ENCODE measurements at places on chromosomes 6 and 20.

GRCh38 chr6:100116411-100117194 is 122.6 kb upstream of the MCHR2 start:
- DNase-seq, result peak; percentile 52

DNA sequence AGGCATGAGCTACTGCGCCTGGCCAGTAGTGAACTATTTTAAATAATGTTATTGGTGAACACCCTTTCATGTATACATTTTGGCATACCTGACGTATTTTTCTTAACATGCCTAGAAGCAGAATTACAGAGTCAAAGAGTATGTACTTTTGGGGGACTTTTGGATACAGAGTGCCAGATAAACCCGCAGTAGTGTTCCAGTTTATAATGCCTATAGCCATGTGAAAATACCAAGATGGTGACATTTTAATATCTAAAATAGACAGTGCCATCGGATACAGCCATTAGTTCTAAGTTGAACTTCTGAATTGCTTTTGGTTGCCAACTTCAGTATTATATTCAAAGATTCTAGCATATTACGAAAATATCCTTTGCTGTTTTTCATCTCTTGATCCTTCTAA is 20.3 kb downstream of the TM9SF4 start:
- DNase-seq, result no peak

- DNase-seq, result no peak
Observed at GRCh38 chr6:34855463-34855862, 32.4 kb downstream of the TAF11 start.

GRCh38 chr6:112298021-112298745 is 43.8 kb upstream of the LAMA4 start:
- DNase-seq, result no peak

DNA sequence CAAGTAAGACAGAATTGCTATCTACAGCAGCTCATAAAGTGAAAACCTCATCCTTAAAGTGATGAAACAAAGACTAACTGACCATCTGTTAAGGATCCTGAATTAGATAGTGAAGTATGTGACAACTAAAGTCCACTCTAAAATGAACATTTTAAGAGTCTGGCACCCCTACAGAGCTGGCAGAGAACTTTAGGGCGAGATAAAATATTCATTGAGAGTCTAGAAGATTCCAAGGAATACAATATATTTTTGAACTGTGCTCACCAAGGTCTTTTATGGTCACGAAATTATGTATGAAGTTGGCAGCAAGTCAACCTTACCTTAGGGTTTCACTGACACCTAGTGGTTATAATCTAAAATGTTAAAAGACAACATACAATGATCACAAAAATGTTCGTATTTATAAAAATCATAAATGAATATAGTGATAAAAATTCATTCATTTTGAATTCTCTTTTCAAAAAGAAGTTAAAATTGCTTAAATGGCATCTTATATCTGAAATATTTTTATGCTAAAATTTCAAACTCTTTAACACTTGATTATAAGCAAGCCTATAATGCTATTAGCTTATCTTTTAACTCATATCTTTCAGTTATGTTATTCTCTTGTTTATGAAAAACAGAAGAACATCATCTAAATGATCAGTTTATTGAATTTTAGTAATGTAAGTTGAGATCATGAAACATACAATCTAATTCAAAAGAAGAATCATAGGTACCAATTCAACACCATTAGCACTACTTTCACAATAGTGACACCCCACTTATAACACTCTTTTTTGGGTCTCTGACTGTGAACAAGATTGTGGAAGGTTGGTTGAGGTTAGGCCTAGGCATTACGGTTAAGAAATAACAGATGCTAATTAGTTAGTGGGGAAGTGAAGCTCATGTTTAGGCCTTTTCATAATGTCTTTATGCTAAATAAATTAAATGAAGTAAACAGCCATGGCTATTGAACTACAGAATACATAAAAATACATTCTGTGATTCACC is 27.5 kb downstream of the RSPH3 start:
- no peak for DNase-seq

DNA sequence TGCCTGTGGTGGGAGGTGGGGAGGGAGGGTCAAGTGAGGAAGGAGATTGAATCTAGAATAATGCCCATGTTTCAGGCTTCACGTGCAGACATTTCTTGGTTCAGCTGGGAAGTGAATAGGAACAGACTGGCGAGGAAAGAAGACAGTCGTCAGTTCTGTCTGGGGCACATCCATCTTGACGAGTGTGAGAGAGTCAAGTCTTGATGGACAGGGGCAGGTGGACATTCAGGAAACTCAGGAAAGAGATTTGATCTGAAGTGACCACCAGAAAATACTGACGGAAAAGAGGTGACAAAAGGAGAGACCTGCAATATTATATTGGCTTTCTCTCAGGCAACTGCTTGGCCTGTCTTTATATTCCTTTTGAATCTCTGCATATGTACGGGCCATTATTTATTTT is 68.6 kb downstream of the ESR1 start:
- DNase-seq, result no peak

DNA sequence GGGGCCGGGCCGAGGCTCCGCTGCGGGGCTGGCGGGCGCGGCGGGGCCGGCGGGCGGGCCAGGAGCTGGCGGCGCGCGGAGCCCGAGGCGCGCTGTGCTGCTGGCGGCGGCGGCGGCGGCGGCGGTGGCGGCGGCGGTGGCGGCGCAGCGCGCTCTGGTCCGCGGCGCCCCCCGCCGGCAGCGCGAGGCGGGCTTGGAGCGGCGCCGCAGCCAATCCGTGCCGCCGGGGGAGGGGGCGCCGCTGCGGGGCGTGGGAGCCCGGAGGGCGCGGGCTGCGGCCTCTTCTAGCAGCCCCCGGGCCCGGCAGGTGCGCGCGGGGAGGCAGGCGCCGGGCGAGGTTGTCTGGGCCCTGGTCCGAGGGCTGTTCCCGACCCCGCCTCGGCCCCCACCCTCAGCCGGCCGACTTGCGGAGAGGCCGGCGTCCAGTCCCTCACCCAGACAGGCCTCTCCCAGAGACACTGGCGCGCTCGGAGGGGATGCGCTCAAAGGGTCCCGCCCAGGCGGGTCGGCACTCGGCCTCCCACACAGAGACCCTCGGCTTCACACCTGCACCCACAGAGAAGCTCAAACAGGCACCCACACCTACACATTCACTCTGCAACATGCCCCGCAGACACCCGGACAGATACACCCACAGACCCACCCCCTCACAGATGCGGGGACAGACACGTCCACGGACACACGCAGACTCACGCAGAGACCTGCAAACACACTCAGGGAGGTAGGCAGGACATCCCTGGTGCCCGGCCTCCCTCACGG is at the start of gene RIMS4:
Gene RIMS4 (minus strand): TSS at position 156 of the 759 bp plus-strand sequence. CDS start 275 bp downstream, outside the sequence.
- DNase-seq, result peak; percentile 52

DNA sequence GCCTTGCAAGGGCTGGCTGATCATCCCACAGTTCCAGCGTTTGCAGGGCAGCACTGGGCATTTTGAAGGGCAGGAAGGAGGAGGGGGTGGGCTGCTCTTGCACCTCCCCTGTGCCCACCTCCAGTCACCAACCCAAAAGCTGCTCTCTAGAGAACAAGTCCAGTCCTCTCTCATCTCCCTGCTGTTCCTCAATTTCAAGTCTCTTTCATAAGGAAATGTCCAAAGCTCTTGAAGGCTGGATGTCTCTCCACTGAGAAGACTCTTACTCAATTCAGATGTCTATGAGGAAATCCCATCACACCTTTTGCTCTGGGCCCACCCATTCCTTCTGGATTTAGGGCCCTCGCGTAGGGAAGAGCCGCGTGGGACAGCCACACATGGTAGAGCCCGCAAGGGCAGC is 31.7 kb downstream of the WRNIP1 start:
- DNase-seq, result no peak

DNA sequence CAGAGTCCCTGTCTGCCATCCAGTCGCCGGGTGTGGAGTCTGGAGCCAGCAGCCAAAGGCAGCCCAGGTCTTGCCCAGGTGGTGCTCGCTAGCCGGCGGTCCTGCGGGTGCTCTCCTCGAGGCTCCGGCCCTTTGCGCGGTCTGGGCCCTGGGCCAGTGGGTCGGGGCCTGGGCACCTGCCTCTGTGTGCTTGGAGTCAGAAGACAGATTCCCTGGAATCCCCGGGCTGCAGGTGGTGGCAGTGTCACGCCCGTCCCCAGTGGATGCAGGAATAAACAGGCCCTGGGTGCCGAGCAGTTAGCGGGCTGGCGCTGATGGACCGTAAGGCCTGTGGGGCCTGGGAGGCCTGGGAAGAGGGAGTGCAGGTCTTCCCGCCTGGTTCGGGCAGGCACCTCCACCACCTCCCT is 5.3 kb downstream of the SS18L1 start:
- DNase-seq, result no peak

DNA sequence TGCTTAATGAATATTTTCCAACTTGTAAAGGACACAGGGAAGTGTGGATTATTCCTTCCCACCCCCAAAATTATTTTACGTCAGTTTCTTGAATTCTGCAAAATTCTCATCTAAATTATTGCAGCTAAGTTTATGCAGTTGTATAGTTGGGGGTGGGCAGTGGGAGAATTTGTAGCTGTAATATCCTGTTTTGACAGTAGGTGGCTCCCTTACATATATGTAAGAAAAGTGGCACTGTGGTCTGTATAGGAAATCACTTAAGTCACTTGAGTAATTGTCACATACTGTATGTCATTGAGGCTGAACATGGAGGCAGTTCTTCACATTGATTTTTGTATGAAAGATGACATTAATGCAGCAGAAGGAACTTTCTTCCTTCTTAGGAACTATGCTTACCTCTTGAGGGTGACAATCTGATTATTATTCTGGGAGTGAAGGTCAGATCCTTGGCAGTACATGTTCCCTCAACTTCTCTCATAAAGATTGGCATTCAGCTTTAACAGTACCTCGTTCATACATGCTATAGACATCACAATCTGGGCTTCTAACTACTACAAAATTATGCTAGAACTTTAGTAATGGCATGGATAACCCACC is 14.6 kb upstream of the CFAP206 start:
- peak; percentile 14 for DNase-seq

- no peak for DNase-seq
Observed at GRCh38 chr20:22796469-22797077, 212.2 kb upstream of the FOXA2 start.

DNA sequence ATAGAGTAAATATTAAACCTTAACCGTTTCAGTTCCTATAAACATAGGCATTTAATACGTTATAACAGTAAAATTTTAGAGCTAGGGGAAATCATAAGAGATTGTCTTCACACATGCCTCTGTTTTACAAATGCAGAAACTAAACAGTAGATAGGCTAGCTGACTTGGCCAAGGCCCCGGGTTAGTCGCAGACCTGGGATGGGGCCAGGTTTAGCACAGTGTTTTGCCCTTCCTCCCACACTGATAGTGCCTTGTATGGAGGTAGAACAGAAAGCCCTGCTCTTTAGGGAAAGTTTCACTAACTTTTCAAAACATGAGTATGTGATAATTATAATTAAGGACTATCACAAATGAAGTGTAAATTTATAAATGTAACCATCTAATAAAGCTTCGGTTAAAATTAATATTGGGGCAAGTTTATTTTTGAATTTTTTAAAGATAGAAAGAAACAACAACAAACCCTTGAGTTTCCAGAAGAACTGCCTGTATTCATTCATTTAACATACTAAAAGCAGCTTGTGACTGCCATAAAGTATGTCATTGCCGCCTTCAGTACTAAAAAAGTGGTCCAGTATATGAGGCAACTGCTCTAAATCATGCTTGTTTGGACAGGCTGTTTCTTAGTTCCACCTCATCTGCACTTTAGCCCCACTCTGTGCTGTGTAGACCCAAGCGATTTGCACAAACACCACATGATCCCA is 62.5 kb upstream of the LOC128125822 start:
- no peak for DNase-seq

- DNase-seq, result no peak
Observed at GRCh38 chr6:5878792-5879191, 127.9 kb downstream of the NRN1 start.

- DNase-seq, result no peak
Observed at GRCh38 chr6:41187924-41188886, 12.7 kb downstream of the TREML2 start.

GRCh38 chr20:23456873-23457272 is 4.2 kb upstream of the CST11 start:
- DNase-seq, result no peak

DNA sequence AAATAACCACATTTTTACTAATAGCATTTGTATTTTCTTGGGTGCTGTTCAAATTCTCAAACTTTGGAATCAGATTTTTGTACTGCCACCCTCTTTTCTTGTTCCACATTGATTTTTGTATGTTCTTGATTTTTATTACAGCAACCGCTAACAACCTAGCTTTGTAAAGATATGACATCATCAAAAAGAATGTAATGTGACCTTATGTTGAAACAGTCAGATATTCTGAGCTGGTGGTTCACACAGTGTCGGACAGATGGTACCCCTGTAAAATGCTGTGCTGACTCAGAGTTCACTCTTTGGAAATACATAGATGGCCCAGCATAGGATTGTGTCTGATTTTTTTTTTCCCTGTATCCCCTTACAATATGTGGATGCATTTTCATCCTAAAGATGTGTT is 118.9 kb downstream of the QKI start:
- no peak for DNase-seq

DNA sequence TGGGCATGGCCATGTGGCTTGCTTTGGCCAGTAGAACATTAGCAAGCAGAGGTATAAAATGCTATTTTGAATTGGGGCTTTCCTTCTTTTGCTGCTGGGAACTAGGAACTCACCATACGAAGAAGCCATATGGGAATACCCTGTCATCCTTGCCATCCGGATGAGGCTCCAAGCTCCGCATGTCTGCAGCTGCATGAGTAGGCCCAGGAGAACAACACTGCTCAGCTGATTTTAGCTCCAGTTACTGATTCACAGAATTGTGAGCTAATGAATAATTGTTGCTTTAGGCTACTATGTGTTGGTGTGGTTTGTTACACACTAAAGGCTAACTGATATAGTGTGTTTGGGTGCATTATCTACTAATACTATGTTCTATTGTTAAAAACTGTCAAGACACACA is 2.7 kb upstream of the PLCB4 start:
- no peak for DNase-seq

DNA sequence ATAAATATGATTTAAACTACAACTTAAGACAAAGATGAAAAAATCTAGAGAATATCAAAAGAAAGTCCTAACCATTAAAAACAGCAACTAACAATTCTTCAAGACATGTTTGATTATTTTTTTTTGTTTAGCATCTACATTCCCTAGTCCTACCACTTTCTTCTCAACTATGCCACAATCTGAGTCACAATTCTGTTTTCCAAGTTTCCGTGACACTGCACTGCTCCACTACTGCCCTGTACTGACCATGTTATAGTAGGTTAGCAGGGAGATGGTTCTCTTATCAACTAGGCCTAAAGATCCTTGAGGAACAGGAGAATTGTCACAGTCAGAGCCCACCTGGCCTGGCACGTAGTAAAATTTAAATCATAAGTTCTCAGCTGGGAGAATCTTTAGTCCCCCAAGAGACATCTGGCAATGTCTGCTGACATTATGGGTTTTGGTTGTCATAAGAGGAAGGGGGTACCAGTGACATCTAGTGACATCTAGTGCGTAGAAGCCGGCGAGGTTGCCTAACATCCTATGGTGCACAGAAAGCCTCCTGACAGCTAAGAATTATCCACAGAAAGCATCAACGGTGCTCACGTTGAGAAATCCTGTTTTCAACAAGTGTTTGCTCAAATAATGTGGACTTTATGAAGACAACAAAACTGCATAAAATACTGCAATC is 100.5 kb downstream of the PDE10A start:
- no peak for DNase-seq

GRCh38 chr6:27332692-27333641 is 20.9 kb upstream of the POM121L2 start:
- no peak for DNase-seq

GRCh38 chr6:42374018-42374669 is 77.6 kb downstream of the TRERF1 start:
- no peak for DNase-seq

- DNase-seq, result no peak
Observed at GRCh38 chr6:125231574-125232343, 70.0 kb downstream of the HDDC2 start.

- peak; percentile 39 for DNase-seq
Observed at GRCh38 chr6:89146718-89147700, 1.2 kb downstream of the PM20D2 start.
